Effector memory CD8-positive, alpha-beta T cell (primary cell): ENCODE measurements at places on chromosomes 7 and 10.

DNA sequence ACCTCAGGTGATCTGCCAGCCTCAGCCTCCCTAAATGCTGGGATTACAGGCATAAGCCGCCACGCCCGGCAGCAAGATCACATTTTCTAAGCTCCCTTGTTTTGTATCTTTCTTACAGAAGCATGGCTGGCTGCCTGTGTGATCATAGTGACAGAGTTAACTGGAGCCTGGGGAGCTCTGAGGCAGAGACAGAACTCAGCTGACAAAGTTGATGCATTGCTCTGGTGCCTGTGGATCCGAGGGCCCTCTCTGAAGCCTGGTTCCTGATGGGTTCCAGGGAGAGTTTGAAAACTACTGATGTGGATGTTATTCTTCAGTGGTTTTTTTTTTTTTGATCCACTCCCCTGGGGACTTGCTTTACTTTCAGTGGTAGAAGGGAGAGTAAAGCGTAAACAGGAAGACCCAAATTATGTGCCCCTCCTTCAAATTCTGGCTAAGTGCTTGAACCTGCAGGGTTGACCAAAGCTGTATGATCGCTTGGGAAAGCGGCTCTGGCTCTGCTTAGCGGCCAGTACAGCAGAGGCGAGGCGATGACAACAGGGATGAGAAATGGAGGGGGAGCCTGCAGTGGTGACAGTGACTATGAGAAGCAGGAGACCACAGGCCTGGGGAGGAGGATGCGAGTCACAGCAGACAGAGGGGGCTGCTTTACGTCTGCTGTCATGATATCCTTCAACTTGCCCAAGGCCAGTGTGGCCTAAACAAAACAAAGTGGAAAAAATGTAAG, 6.8 kb upstream of the EFCAB10 start:
- DNase-seq: no peak

GRCh38 chr10:116216676-116217075, 56.3 kb downstream of the GFRA1 start:
- no peak for DNase-seq

DNA sequence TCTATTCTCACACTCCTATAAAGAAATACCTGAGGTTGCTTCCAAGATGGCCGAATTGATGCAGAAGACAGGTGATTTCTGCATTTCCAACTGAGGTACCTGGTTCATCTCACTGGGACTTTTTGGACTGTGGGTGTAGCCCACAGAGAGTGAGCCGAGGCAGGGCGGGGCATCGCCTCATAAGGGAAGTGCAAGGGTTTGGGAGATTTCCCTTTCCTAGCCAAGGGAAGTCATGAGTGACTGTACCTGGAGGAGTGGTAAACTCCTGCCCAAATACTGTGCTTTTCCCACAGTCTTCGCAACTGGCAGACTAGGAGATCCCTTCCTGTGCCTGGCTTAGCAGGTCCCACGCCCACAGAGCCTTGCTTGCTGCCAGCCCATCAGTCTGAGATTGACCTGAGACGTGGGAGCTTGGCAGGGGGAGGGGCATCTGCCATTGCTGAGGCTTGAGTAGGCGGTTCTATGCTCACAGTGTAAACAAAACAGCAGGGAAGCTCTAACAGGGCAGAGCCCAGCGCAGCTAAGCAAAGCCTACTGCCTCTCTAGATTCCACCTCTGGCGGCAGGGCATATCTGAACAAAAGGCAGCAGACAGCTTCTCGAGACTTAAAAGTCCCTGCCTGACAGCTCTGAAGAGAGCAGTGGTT, 152.2 kb downstream of the ARL4A start:
- no peak for DNase-seq

- no peak for DNase-seq
Observed at GRCh38 chr7:47344171-47344955, 237.5 kb downstream of the TNS3 start.
